ENCODE measurements at places on chromosomes 2 and 18. TPM values are rescaled to one million over a fixed set of nuclear protein-coding genes. Genes with fewer than 3 reads are reported as not detected.

Gene MYCN
- 0.58 TPM for total RNA-seq

- no peak overlapping the region for H3K4me3 ChIP-seq
- DNase-seq, result no peak
- H3K4me1 ChIP-seq, result peaks cover 26% of the 10 kb centered on the region
- H3K27ac ChIP-seq, result no peak overlapping the region
- H3K27me3 ChIP-seq, result no peaks in the 10 kb centered on the region
Measured at GRCh38 chr2:217438136-217438535, 564.7 kb downstream of the TNS1 start.

Gene MOGAT1
- total RNA-seq, result not detected

Gene PRSS56
- not detected for total RNA-seq

All from naive thymus-derived CD8-positive, alpha-beta T cell (primary cell).